ENCODE measurements at places on chromosomes 1 and 21.
A peak's percentile ranks its signal among the peaks of the same experiment; 100 is the strongest.

DNA sequence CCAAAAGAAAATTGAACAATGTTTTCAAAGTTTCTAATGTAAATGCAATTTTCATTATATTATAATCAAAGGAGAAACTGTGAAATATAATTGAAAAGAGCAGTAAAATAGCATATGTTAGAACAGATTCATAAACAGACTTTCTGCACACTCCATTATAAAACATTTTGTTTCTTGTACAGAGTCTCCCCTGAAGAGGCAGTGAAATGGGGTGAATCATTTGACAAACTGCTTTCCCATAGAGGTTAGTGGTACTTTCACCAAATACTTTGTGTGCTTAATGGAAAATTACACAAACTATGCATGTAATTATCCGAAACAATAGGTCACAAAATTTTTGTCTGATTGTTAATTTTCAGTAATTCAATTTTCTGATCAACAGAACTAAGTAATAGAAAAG lies 1.9 kb downstream of the RGS18 start:
- DNase-seq, result no peak

DNA sequence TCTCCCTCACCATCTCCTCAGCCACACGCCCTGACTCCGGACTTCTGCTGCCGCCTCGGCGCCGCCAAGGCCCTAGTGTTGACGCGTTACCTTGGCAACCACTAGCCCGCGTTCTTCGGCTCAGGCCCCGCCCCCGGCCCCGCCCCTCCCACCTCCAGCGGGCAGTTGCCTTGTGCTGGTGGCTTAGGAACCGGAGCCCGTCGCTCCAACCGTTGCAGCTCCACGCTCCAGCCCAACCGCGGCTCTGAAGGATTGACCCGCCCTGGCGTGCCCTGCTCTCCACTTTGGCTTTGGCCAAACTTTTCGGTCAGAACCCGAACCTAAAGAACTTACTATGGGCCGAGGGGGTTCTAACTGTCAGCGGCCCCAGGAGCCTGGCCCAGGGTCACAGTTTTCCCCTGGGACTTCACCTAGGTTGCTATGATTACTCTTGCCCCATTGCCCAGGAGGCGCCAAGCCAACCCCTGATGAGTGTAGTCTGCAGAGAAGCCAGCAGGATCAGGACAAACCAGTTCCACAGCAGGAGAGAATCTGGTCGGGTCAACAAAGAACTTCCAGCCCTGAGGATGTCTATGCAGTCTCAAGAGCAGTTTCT lies at the start of gene CFAP45:
TSS of gene CFAP45 (minus strand) at position 80 of the 595 bp plus-strand sequence. CDS start at position 13, 67 bp downstream.
- peak; percentile 57 for DNase-seq

DNA sequence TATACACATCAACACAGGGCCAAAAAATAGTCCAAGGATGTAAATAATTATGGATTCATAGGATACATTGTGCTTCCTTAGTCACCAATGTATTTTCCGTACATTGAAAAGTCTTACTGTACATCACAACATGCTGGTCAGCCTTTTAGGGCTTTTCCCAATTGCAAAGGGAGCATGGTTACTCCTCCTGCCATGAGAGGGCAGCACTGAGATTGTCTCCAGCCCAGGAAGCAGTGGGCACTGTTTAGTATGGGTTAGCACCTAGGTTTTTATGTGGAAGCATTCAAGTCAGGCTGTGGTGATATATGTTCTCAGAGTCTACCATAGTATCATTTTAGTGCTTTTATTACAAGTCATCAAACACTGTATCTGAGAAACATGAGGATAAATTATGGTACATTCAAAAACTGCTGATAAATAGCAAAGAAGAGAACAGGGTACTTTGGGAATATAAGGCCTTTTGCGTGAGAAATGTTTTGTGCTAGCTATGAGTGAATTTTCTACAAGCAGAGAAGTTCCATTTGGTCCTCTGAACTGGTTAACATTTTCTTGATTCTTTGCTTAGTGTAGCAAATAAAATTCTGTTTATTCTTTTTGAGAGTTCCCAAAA lies 34.0 kb downstream of the ST6GALNAC5 start:
- DNase-seq, result no peak

DNA sequence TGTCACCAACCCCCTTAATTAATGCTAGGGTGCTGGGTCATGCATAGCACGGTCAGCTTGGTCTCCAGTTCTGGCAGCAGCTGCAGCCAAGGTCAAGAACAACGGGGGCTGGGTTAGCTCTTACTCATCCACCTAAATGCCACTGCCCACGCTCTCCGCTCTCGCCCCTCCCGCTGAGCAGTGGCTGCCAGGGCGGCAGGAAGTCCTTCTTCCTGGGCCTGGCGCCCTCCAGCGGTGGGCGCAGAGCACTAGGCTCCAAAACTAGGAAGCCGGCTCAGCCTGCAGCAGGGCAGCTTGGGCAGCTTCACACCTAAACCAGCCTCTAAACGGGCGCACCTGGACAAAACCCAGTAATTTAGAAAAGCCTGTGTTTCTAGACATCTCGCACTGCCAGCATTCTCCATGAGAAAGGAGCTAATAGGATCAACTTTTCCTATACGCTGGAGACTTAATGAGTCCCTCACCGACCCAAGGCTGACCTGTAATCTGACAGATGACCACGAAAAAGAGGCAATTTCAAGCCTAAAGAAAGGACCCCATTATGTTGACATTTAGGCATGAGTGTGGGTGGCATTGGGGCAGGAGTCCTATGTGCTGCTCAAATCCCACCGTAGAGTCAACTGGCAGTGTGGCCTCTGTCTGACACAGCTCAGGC lies 78.4 kb upstream of the LRRN2 start:
- peak; percentile 71 for DNase-seq

DNA sequence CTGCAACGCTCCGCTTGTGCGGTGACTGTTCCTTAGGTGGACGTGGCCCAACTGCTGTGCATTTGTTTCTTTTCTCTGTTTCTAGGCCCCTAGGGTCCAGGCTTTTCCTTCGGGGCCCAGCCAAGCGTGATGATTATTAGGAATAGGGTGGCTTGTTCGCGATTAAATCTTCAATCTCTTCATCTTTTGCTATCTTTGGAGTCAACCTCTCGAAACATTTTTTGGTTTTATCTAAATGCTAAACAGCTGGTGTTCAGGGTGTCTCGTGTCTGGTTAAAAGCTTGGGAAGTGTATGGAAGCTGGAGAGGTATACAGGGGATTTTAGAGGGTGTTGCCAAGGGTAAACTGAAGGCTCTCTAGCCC lies 844 bp upstream of the PLD5 start:
- no peak for DNase-seq
